ENCODE measurements at places on chromosomes 16 and 17.
A peak's percentile ranks its signal among the peaks of the same experiment; 100 is the strongest.

- peak; percentile 77 for DNase-seq
Observed at GRCh38 chr17:20095336-20096080, 86.3 kb downstream of the SPECC1 start.

DNA sequence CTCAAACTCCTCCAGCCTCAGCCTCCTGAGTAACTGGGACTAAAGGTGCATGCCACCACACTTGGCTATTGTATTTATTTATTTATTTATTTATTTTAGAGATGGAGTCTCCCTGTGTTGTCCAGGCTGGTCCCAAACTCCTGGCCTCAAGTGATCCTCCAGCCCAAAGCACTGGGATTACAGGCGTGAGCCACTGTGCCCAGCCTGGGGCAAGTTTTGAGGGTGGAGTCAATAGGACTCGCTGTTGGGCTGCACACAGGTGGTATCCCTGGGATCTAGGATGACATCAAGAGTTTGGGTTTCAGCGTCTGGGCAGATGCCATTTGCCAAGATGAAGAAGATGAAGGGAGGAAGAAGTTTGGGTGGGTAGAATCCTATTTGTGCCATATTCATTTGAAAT is 213.9 kb downstream of the GSG1L start:
- no peak for DNase-seq

GRCh38 chr16:2663553-2664546 is 18.5 kb upstream of the KCTD5 start:
- DNase-seq: peak; percentile 60

GRCh38 chr17:69250641-69251040 is 22.0 kb upstream of the ABCA10 start:
- DNase-seq: no peak

- DNase-seq: no peak
Observed at GRCh38 chr16:47016700-47017133, 43.2 kb upstream of the DNAJA2 start.

- no peak for DNase-seq
Observed at GRCh38 chr17:57905875-57906455, 49.2 kb downstream of the CUEDC1 start.

DNA sequence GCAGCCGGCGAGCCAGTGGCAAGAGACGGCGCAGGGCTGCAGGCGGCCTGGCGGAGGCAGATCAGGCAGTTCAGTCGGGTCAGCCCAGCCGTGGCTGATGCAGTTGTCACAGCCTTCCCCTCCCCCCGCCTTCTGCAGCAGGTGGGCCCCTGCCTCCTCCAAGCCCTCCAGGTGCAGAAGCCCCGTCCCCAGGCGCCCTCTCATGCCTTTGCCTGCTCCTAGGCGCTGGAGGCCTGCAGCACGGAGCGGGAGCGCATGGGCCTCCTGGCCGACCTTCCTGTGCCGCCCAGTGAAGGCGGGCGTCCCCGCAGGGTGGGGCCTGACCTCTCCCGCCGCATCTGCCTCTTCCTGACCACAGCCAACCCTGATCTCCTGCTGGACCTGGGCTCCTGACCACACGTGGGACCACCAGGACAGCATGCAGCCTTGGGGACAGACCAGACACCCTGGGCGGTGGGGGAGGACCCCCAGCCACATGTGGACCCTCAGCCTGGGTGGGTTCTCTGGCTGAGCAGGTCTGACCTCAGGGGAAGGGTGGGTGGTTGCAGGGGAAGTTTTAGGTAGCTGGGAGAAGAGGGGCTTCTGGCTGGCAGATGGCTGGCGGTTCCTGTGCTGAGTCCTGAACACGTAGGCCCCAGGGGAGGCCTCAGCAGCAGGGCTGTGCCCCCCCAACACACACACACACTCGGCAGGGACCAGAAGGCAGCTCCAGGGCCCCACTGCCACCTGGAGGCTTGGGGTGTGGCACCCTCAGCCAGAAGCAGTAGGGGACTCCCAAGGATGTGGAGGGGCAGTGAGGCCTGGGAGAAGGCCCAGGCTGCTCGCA is 3.1 kb upstream of the MRPS34 start:
- no peak for DNase-seq

GRCh38 chr16:53566552-53567245 is 63.7 kb upstream of the AKTIP start:
- DNase-seq: no peak

- DNase-seq: no peak
Observed at GRCh38 chr16:7319514-7319913, 13.1 kb upstream of the RBFOX1 start.

DNA sequence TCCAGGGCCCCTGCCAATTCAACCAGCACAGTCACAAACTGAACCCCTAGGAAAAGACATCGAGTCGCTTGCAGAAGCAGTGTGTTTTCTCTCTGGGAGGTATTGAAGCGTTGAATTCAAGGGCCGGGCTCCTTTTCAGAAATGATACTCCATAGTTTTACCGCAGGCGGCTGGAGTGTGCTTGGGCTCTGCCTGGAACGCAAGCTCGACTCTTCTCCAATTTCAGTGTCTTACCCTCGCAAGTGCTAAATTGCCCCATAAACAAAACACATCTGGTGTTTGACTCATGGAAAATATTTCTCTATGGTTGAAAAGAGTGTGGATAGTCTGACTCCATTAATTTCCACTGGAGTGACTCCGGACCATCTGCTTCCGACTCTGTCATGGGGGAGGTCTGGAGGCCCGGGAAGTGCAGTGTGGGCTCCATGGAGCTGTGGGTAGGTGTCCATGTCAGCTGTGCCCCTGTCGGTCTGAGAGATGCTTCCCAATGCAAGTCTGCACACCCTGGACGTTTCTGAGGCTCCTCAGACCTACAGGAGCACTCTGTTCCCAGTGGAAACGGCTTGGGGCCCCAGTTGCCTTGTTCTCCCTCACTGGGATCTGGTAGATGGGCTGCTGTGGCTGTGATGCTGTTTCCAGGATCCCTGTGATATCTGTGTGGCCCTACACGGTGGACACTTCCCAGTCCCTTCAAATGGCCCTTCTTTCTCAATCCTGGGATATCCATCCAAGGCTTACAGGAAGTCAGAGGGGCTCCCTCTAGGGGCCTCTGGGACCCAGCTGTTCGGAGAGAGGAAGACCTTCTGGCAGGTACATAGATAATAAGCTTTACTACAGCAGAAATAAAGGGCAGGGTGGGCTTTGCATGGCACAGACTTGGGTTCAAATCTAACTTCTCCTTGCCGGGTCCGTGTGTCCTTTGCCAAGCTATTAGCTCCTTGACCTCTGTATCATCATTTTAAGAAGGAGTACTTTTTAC is 119.8 kb upstream of the CDH13 start:
- DNase-seq: no peak

DNA sequence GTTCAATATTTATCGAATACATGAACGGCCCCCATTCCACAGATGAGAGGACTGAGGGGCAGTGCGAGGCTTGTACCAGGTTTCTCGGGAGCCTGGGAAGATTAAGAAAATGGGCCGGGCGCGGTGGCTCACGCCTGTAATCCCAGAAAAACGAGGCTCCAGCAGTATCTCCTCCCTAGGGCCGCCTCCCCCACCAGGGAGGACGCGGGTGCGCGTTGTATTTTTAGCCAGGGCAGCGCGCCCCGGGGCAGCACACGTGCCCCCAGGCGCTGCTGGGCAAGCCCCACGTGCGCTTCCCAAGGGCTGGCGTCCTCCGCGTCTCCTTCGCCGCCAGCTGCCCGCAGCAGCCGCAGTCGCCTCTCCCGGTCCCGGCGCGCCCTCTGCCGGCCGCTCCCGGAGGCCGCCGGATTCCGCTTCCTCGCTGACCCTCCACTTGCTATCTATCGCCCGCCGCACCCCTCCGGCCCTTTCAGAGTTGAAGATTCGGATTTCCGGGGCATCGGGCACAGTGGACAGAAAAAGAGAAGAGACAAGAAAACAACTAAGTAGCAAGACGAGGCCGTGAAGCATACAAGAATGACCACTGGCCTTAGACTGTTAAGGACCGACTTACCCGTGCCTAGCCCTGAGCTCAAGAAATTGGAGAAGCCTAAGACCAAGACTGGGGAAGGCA is 1.9 kb upstream of the YBX2 start:
- DNase-seq: peak; percentile 79

GRCh38 chr16:85201574-85201973 is 89.3 kb upstream of the CIBAR2 start:
- no peak for DNase-seq

DNA sequence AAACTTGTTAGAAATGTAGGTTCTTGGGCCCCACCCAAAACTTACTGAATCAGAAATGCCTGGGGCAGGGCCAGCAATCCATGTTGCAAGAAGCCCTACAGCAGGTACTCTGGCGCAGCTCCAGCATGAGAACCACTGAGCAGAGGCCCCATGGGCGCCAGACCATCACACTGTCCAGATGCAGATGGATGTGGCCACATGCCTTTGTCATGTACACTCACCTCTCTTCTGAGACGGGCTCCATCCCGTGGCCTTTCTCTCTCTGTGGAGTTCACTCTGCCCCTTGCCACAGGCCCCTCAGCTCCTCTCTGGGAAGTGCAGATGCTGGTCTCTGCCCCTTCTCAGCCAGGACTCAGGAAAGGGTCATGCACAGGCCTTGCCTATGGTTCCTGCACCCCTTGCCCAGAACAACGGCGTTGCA is 2.3 kb upstream of the CCNF start:
- DNase-seq: no peak

DNA sequence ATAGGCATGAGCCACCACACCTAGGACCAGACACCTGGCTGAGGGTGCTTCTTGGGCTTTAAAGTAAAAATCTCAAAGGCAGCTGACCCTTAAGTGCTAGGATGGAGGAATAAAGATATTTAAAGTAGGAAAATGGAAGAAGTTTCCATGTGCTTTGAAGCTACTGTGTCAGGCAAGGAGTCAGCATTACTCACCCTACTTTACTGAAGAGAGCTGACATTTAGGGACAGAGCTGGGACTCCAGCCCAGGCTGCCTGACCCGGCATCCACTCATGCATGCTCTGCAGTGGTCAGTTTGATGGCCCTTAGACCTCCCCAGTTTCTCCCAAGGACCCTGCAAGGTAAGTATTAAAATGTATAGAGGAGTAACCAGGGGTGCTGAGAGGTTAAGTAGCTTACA is 124.7 kb upstream of the PLCG2 start:
- DNase-seq: no peak

DNA sequence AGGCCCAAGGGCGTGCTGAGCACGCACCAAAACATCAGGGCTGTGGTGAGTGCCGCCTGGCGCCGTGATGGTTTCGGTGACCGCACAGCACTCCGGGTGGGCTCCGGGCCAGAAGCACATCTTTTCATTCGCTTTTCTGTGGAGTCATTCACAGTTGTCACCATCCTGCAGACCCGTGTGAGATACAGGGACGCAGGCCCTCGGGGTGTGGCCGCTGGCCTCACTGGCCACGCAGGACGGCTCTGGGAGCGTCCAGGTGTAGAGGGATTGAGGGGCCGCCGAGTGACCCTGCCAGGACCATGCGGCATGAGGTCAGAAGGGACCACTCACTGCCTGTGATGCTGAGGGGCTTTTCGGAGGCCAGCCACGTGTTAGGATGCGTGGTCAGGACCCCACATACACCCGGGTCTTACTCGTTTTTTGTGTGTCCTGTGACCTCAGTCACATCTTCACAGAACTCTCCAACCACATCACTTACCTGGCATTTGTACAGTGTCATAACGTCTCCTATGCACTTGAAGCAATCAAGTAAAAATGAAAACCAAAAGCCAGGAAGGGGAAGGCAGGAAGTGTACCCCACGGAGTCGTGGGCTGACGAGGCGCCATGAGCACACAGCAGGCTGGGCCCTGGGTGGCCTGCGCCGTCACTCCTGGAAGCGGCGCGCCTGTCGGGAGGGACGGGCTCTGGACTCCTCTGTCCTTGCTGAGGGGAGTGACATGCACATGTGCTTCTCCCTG is 7.8 kb downstream of the ACSF3 start:
- no peak for DNase-seq

- DNase-seq: no peak
Observed at GRCh38 chr16:50419116-50419515, 50.3 kb upstream of the BRD7 start.

DNA sequence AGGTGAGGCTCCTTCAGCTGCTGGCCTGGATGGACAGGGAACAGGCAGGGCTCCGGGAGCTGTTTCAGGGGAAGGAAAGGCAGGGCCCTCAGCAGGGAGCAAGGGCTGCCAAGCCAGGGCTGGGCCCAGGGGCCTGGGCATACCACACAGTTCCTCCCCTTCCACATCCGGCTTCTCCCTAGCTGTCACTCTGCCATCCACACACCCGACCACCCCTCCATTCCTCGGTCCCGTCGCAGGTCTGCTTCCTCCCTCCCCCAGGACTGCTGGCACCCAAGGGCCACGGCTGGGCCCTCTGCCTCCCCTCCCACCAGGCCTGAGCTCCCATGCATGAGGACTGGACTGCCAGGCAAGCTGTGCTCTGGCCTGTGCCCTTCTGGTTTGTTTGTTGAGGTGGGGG is 24.0 kb downstream of the CDIP1 start:
- no peak for DNase-seq

GRCh38 chr16:29812754-29813643 is 1.0 kb downstream of the PRRT2 start:
- no peak for DNase-seq

- DNase-seq: no peak
Observed at GRCh38 chr17:7717756-7718350, 309 bp downstream of the DNAH2 start.

GRCh38 chr17:12680407-12680897 is 14.8 kb downstream of the MYOCD start:
- DNase-seq: no peak

DNA sequence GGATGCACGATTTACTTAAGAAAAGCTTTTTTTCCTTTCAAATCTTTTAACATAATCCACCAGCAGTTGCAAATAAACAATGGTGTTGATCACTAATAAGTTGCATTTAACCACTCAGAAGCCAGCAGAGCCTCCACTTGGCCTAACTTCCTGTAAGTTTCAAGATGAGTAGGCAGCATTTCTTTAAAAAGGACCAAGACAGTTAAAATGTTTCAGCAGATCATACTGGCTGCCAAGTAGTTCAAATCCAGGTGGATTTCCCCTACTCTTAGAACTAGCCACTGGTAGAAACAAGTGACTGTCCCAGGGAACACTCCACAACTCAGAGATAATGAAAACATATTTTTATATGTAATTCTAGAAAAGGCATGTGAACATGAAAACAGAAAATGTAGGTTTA is 17.0 kb upstream of the RFFL start:
- no peak for DNase-seq

DNA sequence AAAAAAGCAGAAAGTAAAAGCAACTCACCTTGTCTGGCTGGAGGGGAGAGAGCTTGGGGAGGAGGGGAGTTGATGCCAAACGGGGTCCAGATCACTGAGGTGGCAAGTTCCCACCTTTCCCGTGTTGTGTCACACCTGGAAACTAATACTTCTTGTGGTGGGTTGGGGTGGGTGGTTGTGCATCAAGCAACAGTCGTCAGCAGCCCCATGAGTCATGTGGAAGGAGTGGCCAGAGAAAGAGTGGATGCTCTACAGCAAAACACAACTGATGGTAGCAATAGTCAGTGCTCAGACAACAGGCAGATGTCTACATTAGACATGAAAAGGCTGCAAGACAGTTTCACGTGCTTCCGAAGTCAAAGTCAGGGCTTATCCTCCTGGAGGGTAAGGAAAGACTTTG is 35.4 kb downstream of the ARSG start:
- no peak for DNase-seq
